Right forelimb (tissue), 1 donor: ENCODE measurements at places on chromosomes 7 and 10.

DNA sequence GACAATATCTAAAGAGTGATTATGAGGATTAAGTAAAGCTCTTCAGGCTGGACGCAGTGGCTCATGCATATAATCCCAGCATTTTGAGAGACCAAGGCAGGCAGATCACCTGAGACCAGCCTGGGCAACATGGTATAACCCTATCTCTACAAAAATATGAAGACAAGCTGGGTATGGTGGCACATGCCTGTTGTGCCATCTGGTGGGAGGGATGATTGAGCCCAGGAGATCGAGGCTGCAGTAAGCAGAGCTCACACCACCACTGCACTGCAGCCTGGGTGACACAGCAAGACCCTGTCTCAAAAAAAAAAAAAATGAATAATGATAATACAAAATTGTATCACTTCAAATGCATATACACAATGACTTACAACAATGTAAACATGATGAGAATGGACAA, 195.6 kb upstream of the AUTS2 start:
- DNase-seq: no peak

- no peak for DNase-seq
Measured at GRCh38 chr10:126908225-126908624, 3.0 kb downstream of the DOCK1 start.

DNA sequence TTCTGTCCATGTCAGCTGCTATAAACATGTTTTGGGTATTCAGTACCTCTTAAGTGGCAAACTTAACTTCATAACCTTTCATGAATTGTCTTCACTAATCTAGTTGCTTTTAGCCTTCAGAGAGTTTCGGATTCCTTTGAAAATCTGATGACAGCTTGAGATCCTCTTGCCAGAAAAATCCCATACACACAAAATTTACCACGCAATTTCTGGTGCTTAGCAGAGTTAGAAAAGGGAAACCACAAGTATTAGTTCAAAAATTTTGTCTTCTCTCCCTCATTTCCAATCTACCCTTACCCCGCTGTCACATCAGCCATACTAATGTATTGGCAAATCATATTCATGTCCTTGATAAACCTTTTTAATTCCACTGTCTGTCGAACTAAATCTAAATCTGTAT, 72.7 kb upstream of the TMEM106B start:
- no peak for DNase-seq

DNA sequence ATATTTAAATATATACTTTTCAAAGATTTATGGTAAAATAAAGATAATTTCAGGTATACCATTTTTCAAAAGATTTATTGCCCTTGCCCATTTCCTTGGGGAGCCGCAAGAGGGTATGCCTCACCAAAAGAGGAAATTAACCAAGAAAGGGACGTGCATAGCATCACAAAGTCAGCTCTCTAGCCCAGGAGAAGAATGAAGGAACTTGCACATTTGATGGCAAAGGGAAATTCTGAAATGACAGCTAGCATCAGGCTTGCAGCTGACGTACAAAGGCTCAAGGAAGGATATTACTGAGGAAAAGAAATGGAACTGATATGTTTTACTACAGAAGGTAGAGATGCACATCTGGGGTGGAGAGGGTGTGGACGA, 93.6 kb upstream of the RSU1 start:
- DNase-seq: no peak

DNA sequence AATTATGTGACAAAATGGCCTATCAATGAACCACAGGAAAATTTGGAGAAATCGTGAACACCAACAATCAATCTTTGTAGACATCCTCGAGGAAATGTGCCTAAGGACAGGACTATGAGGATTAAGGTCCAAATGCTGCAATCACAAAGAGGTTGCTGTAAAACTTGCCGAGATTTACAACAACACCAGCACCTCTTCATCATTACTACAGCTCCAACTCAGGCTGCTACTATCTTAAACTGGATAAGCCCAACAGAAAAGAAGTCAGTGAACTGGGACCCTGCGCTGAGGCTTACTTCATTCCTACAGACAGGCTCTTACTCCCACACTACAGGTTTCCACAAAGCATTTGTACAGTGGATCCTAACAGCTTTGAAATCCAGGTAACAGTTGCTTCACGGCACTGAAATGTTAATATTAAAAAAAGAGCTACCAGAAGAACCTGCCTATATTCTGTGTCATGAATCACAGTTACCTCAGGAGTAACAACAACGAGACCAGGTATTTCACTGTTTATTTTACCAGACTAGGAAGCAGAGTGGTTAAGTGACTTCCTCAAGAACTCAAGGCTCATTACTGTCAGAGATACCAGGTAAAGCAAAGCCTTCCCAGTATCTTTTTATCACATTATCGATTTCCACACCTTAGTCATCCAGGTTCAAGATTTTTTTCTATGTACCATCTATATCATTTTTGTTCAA, 23.9 kb downstream of the CACUL1 start:
- DNase-seq: no peak

DNA sequence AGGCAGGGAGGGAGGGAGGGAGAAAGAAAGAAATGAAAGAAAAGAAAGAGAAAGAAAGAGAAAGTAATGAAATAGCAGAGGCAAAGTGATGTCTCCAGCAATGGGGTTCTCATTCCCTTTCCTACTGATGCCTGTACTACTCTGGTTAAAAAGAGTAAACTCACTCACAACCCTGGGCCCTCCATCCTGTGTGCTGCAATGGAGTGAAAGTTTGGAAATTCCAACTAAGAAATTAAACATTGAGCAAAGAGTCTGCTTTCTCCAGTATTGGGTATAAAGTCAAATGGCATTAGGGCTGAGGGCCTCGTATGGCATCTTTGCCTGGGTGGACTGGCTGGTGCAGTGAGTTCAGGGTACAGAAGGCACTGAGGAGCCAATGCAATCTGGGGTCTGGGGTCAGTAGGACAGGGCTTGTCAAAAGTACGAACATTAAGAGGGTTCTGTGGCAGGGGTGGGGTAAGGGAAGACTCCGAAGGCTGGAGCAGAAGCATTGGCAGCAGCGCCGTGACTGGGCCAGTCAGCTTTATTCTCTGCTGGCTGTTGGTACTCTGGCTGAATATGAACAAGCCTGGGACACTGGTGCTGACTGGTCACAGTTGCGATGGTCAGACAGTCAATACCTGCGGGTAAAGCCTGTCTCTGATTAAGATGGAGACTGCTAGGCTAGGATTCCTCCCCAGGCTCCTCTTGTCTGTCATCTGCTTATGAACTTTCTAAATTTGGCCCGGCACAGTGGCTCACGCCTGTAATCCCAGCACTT, 24.1 kb upstream of the TNS3 start:
- DNase-seq: no peak

DNA sequence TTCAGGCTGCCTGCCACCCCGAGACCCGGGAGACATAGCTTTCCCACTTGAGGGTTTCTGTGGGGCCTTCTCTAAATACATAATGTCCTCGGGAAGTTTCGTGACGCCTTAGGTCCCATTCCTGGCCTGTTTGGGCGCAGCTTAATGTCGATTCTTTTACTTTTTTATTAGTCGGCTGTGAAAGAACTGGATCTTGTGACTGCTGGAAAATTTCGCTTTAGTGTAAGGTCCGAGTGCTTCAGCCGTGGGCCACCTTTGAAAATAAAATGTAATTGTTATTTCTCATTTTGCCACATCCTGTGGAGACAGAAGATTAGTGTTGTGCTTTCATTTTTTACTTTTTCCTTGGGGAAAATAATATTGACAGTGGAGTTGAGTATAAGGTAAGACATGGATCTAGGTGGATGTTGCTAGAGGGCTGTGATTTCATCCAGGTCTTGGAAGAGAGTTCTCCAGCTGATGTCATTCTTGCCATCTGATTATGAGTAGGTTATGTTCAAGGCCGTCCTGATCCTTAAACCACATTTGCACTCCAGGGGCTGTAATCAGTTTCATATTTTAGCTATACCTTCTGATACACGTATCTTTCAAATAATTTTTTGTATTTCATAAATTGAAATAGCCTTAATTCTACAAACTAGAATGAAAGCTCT, 830 bp downstream of the RAB18 start:
- DNase-seq: no peak

- DNase-seq: no peak
Measured at GRCh38 chr7:135147899-135148721, at the start of gene TMEM140. TMEM140 (plus strand) TSS chr7:135148072; CDS start chr7:135164442, 16,370 bp downstream.

DNA sequence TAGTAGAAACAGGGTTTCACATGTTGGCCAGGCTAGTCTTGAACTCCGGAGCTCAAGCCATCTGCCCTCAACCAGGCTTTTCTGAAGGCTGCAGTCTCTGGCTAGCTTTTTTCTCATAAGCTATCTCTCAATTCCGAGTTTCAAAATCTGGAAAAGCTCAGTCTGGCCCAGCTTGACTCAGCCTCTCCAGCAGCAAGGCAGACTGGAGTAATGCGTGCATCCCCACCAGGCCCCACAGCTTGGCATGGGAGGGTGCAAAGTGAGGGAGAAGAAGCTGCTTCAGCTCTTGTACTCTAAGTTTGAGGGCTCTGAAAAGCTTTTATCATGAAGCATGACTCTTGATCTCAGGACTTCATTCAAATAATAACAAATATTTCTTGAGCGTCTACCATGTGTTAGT, 4.8 kb downstream of the DHTKD1 start:
- no peak for DNase-seq

DNA sequence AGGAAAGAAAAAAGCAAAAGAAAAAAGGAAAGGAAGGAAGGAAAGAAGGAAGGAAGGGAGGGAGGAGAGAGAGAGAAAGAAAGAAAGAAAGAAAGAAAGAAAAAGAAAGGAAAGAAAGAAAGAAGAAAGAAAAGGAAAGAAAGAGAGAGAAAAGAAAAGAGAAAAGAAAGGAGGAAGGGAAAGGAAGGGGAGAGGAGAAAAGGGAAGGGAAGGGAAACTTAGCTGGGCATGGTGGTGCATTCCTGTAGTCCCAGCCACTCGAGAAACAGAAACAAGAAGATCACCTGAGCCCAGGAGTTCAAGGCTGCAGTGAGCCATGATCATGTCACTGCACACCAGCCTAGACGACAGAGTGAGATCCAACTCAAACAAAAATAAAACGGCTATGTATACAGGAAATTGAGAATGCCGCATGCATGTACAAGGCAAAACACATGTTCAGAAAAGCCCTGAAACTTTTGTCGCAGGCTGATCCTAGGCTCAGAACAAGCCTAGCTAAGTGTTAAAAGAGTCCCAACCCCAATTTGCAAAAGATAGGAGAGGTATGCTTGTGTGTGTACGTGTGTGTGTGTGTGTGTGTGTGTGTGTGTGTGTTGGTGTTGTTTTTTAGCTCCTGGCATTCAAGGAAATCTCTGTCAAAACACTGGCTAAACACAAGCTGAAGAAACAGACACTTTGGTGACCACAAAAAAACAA, 6.6 kb upstream of the NPC1L1 start:
- DNase-seq: no peak
